Fibroblast of skin of scalp (primary cell): ENCODE measurements at places on chromosomes 12 and 14.
A peak's percentile ranks its signal among the peaks of the same experiment; 100 is the strongest.

DNA sequence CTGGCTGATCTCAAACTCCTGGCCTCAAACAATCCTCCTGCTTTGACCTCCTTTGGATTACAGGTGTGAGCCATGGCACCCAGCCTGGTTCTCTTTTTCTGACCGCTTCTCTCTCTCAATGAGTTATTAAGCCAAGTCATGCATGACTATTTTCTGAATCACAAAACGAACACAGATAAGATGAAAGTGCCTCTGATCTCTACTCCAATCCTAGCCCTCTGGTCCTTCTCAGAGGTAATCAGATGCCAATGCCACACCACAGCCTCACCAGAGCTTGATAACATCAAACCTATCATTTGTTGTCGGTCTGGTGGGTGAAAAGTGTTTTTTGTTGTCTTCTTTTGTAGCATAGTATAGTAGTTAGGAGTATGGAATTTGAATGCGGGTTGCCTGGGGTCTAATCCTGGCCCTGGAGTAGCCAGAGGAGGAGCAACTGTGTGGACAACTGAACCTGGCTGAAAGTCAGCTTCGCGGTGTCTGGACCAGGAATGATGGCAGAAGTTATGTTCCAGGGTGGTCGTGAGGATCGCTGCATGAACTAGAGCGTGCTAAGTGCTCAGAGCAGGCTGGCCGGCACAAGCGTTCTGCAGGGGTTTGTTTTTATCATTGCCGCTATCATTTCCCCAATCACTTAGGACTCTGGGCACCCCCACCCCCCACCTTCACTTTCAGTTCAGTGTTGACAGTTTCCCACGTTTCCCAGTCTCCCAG lies 77.9 kb downstream of the SPRING1 start:
- no peak for DNase-seq

- no peak for DNase-seq
Measured at GRCh38 chr12:54682674-54683073, 34.5 kb upstream of the DCD start.

GRCh38 chr12:3097186-3097804 lies 20.1 kb downstream of the TSPAN9 start:
- peak; percentile 32 for DNase-seq

GRCh38 chr14:68927956-68928675 lies 51.0 kb downstream of the ACTN1 start:
- no peak for DNase-seq

GRCh38 chr12:132131229-132131628 lies 12.9 kb downstream of the DDX51 start:
- no peak for DNase-seq
